NCI-H1694 treated with DMSO at 0.1 percent for 48 hours (cell line): ENCODE measurements at places on chromosomes 16 and 17.

DNA sequence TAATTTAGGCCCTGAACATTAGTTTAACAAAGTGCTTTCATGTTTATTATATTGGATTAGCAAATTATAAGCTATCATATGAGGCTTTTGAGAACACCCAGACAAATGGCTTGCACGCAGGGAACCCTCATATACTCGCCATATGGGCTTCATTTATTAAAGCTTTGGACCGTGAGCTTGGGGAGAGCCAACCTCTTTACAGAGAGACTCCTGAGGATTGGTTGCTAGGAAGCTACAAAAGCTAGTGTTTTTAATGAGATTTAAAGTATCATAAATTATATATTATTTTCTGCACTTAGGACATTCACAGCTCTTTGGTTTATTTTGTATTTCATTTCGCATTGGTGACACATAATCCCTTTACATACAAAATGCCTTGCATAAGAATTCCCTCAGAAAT, 193.8 kb upstream of the TOX3 start:
- no peak for DNase-seq

DNA sequence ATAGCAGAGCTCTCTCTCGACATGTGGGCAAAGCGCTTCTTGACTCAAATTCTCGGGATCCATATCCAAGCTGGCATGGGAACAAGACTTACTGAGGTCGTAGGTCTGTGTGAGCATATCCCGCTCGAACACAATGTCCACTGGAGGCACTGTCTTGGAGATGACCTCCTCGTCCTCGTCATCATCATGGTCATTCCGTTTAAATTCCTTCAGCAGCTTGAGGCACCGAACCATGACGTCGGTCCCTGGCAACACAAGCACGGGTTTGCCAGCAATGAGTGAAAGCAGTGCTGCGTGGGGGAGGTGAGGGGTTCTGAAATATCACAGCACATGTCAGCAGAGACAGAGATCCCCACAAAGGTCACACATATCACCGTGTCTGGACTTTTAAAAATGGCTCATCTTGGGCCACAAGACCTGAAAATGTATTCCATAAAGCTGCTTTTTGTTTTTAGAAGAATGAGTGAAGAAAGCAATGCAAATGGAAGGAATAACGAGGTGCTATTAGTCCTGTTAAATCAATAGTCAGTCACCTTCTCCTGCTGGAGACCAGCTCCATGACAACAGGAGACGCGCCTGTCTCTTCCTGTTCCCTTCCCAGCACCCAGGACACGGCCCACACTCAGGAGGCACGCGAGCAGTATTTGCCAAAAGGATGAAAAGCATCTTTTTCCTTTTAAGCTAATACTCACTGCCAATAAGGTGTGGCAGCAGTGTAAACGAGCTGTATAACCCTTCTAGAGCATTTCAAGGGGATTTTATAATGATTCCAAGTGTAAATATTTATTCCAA, 37.9 kb downstream of the GTF3C1 start:
- DNase-seq, result no peak

DNA sequence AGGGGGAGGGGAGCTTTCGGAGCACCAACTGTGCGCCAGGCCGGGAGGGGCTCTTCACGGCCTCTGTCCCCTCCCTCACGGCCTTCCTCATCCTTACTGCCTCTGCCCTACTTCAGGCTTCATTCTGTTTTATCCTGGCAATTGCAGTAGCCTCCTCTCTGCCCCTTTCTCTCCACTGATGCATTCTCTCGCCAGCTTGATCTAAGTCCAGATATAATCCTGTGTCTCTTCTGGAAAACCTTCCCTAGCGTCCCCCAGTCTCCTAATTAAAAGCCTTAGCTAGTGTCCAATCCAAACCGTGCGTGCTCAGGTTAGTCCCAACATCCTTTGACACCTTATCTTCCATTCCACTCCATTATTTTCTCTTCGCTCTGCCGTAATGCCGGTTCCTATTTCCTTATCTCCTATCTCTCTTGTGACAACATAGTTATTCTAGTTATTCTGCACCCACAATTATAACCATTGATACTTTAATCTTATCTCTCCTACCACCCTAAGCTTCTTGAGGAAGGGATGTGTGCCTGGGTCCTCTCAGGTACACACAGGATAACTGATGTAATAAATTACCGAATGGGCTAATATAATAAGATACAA, 869 bp downstream of the ZNF48 start:
- DNase-seq, result no peak

DNA sequence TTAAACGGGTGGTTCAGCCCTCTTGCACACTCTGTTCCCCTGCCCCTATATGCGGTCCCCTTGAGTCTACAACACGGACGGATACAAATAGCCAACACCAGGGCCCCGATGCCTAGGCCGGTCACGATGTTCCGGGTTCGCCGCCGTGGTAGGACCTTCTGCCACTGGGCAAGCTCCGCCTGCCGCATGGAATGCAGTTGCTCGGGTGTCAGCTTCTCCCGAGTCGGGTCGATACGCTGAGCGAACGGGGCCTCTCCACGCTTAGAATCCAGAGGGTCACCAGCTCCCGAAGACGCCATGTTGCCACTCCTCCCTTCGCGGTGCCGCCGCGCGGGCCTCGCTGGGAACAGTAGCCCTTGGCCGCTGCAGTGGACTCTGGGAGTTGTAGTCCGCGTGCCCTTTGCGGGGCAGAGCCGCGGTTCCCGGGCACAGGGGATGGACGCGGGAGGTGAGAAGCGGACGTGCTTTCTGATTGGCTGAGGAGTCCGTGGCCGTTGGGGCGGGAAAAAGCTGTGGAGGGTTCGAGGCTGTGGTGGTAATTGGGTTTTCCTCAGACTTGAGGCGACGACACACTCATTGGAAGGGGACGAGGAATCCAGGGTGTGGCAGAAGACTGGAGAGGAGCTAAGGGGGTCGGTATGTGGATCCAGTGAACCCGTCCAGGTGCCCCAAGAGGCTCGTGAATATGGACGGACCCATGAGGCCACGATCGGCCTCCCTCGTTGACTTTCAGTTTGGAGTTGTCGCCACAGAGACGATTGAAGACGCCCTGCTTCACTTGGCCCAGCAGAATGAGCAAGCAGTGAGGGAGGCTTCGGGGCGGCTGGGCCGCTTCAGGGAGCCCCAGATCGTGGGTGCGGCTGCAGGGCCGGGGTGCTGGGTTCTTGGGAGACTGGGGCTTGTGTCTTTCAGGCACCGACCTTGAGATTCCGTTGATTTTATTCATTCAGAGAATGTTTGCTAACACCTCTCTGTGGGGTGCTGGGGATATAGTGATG, at the start of the genes CNTD1 and COA3:
CNTD1 (plus strand) TSS at position 479 of the 998 bp plus-strand sequence; CDS start at position 686, 207 bp downstream.
COA3 (minus strand) TSS at position 322 of the 998 bp plus-strand sequence; CDS start at position 299, 23 bp downstream.
- peak; percentile 62 for DNase-seq

DNA sequence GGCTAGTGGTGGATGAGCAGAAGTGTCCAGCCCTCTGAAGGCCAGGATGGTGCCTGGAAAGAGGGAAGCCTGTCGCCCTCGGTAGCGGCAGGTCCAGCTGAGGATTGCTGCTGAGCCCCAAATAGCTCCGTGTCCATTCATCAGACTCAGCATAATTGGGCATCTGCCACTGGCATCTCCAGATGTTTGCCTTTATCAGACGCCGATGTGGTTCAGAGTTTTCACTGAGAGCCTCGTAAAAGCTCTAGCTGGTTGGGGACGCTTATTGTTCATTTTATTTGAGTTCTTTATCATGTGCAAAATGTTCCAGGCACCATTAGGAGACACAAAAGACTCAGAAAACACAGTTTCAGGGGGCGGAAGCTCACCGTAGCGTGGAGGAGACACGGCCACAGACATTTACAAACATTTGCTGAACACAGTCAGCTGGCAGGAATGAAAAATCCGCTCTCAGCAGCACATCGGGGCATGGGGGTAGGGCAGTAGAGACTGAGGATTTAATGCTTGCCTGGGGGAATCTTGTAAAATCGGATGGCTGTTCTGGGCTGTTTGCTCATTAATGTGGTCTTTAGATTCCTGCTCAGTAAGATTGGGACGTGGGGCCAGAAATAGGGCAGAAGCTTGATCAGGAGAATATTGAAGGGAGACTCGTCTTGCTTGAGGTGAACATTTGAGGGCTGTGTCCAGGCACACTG, 41.7 kb downstream of the SMPD3 start:
- DNase-seq, result no peak

DNA sequence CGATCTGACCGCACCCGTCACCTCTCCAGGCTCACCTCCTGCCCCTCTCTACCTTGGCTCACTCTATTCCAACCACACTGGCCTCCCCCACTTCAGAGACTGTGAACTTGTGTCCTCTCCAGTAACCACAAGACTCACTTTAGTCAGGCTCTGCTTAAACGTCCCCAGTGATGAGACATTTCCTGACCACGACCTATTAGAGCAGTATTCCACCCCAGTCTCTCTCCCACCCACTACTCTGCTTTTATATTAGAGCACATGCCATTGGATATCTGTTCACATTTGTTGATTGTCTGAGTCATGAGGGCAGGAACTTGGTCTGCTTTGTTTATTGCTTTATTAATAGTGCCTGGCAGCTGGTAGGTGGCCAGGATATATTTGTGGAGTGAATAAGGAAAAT, 20.1 kb downstream of the COX11 start:
- no peak for DNase-seq

GRCh38 chr17:31604936-31605335, 213.5 kb downstream of the RAB11FIP4 start:
- no peak for DNase-seq

DNA sequence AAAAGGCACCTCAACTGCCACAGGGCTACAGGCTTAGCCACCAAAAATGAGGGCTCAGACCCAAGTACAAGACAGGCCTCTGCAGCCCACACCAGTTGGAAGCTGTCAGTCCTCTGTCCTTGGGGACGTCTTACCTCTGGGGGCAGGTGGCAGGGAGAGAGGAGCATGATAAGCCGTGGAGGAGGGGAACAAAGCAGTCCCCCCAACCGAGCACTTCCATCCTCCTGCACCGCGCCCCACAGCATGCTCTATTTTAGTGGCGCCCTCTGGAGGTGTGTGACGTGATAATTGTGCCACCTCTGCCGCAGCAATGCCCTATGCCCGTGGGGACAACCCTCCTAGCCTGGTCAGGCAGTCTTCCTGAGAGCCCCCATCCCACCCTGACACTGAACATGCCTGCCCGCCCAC, 13.6 kb downstream of the G6PC3 start:
- no peak for DNase-seq

- no peak for DNase-seq
These were observed 185.2 kb downstream of the SOX9 start for GRCh38 chr17:72306037-72306436.

GRCh38 chr17:11916091-11916490, 81.2 kb downstream of the ZNF18 start:
- no peak for DNase-seq

DNA sequence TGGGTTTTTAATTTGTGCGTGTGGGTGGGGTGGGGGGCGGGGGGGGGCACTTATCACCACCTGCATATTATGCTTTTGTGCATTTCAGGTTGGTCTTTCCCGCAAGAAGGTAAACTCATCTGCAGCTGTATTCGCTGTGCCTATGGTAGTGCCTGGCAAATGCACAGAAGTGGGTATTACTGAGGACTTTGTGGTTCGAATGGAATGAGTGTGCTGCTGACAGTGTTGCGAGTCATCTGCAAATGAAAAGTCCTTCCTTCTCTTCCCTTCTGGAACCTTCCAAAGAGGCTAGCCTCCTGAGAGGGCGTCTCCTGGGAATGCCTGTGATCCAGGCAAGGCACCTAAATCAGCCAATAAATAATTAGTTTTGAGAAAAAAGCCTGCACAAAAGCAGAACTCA, 532.9 kb downstream of the MAF start:
- DNase-seq, result no peak

DNA sequence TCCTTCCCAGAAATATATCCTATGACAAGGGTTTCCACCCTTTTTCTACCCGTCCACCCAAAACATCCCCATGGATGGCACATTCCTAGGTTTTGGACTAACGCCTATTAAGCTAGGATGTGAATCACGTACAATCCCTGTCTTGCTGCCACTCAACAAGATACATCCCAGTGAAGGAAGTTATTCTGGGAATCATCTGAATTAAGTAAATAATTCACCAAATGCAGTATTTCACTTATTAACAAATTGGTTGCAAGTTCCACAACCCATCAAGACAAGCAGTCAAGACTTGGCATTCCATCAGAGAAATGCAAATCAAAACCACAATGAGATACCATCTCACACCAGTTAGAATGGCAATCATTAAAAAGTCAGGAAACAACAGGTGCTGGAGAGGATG, 32.1 kb downstream of the ASPA start:
- no peak for DNase-seq

DNA sequence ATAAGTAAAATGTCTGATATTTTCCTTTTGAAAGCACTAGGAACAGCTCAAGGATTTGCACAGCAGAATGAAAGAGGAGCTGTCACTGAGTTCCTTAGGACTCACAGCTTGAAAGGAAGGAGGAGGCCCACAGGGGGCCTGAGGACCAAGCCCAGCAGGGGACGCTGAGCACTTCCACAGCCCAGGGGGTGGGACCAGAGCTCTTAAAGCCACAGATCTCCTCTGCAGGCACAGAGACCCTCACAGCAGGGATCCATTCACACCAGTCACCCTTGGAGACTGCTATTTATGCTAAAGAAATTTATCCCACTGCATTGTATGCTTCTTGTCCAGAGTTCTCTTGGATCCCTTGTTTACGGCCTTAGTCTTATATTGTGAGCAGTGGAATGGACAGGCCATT, 253.3 kb downstream of the STX8 start:
- no peak for DNase-seq

DNA sequence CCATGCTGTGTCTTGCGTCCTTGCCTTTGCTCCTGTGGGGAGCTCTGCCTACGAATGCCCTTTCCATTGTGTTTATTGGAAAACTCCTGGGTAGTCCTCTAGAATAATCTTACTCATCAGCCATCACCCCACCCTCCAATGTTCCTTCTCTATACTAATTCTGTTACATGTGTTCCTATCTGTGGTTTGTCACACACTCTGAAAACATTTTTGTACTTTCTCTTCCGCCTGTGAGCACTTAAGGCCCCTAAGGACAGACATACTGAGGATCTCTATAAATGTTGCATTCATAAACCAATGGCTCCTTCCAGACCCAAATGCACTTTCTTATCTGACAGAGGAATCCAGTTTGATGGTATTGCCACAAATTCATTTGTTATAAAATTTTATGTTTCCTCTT, 53.9 kb upstream of the MON1B start:
- no peak for DNase-seq

DNA sequence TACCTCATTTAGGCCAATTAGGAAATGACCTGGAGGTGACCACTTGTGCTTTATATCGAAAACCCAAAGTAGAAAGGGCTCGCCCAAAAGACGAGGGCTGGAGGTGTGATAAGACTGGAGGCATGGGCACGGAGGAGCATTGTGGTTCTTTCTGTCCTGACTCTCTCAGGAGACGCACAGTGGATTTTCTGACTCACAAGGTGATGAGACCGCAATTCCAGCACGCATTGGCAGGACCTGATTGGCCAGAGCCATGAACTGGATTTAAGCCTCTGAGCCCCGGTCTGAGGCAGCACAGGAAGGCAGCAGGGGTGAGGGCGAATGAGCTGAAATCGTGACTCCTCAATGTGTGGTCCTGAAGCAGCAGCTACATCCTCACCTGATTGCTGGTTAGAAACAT, 559.1 kb upstream of the SALL1 start:
- no peak for DNase-seq
